ENCODE measurements at places on chromosomes 6 and 20. TPM values are rescaled to one million over a fixed set of nuclear protein-coding genes. Genes with fewer than 3 reads are reported as not detected.

GRCh38 chr6:104887350-104887749 lies 27.6 kb upstream of the HACE1 start:
- ATAC-seq = no peak

The TRIM31 gene
- total RNA-seq = not detected

DNA sequence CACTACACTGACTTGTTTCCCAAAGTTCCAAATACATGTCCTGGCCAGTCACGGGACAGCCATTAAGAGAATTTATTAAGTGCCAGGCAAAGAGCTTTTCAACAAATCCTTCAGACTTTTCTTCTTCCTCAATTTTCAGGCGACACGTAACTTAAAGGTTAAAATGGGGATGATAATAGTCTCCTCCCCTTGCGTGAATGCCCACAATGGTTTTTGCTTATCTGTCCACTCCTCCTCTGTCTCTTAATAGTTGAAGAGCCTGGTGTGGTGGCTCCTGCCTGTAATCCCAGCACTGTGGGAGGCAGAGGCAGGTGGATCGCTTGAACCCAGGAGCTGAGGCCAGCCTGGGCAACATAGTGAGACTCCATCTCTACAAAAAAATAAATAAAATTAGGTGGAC lies 11.4 kb upstream of the PARD6B start:
- ATAC-seq = no peak

DNA sequence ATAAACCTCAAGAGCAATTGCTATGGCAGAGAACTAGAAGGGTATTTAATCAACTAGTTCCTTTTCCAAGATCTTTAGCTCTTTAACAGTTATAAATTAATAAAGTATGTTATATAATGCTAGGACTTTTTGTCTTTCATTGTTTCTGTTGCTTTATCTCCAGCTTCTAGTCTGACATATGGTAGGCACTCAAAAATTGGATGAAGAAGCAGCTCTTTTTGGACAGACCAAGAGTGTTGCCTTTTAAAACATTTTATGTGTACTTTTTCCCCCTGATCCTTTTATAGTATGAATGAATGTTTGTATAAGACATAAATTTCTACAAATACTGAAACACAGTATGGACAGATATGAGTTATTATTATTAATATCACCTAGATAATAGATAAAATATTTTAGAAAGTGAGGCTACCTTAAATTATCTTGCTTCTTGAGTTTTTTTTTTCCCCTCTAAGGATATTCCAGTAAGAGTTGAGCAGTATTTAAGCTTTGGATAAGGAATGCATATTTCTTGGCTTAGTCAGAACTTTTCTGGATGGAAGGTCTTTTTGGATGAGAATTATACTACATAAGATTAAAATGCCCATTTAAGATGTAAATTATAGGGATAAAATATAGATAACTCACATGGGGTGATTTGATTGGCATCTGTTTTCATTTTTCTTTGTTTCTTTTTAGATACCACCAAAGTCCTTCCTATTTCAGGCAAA lies 16.6 kb downstream of the LAMA2 start:
- no peak for ATAC-seq

DNA sequence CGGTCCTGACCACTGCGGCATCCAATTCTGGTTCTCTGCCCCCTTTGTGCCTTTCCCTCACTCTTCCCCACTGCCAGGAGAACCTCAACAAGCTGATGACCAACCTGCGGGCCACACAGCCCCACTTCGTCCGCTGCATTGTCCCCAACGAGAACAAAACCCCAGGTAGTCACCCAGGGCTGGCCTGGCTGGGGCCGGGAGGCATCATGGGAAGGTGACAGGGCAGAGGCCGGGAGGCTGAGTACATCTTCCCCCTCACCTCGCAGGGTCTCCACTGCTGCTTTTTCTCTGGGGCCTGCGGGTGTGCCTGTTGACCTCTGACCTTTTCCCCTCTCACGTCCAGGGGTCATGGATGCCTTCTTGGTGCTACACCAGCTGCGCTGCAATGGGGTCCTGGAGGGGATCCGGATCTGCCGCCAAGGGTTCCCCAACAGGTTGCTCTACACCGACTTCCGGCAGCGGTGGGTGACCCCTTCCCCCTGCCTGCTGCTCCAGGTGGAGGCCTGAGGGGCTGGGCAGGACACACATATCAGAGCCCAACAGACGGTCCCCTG lies 35.1 kb downstream of the MYH7B start:
- ATAC-seq = no peak

DNA sequence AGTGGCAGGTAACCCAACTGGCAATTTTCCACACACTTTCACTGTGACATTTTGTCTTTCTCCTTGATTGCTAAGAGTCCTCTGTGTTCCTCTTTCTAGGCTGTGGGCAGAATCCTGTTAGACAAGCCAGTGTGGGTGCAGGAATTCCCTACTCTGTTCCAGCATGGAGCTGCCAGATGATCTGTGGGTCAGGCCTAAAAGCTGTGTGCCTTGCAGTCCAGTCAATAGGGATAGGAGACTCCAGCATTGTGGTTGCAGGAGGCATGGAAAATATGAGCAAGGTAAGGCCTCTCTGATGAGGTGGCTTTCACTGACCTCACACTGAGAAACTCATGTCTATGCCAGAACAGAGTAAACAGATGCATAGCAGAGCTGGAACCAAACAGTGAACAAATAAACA lies 5.1 kb downstream of the ACAT2 start:
- ATAC-seq = no peak

GRCh38 chr6:5197084-5197483 lies 63.7 kb downstream of the LYRM4 start:
- ATAC-seq = no peak

- ATAC-seq = peak; percentile 97
These were observed 64.5 kb downstream of the EYA2 start for GRCh38 chr20:46959081-46959692.

DNA sequence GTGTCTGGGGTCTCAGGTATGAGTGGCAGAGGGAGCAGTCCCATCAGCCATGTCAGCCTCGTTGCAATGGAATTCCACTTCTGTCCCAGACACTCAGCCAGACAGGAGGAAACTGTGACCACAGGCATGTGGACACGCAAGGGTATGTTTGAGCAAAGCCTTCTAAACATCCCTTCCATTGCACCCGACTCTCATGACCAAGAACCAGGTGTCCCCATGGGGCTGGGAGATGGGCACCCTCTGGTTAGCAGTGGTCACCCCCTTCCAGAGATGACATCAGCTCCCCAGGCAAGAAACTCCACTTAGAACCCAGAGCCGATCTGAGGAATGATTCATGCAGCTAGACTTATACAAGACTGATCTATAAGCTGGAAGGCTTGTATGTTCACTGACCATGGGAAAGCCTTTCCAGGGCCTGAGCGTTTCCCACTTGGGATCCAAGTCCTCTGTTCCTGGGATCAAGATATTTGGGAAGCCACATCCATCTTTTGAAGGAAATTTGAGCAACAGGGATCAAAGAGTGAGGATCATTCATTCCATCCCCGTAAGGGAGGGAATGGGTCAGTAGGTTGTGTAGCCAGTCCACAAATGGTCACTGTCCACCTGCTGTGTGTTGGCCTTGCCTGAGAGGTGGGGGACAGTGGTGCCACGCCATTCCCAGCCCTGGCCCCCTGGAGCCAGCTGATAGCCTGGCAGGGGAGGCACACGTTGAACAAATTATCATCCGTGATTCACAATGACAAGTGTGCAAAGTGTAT lies 3.9 kb upstream of the MRGBP start:
- no peak for ATAC-seq

DNA sequence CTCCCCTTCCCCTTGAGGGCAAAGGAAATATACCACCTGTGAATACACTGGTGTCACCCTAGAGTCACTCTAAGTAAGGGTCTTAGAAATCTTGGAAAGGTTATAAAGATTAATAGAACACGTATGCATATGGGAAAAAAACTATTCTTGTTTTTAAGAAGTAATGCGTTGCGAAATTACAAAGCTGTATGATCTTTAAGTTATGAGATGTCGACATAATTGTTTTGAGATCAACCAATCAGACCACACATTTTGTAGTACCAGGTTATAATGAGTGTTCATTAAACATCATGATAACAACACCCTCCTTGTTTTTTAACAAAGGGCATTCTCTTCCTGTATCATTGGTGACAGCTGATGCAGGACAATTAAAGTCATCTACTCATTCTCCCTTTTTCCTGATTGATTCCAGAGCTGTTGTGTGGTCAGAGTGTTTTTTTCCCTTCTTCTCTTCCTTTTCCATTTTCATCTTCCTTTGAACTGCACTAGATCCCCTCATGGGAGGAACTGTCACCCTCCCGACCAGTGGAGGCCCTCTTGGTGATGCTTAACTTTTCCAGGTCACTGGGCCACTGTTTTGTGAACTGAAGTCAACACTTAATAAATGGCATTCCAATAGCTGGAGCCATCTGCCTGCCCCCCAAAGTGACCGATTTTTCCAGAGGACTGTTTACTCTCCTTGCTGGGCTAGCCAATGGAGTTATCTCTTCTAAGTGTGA lies 37.0 kb downstream of the PRDM1 start:
- ATAC-seq = no peak

The CD164 gene
- total RNA-seq = 205 TPM

GRCh38 chr6:15399641-15400470 lies 154.0 kb downstream of the JARID2 start:
- ATAC-seq = no peak

- no peak for ATAC-seq
These were observed 11.4 kb downstream of the EMILIN3 start for GRCh38 chr20:41355192-41355591.

The SDC4 gene
- total RNA-seq = 62.6 TPM

The SEMG1 gene
- total RNA-seq = not detected

DNA sequence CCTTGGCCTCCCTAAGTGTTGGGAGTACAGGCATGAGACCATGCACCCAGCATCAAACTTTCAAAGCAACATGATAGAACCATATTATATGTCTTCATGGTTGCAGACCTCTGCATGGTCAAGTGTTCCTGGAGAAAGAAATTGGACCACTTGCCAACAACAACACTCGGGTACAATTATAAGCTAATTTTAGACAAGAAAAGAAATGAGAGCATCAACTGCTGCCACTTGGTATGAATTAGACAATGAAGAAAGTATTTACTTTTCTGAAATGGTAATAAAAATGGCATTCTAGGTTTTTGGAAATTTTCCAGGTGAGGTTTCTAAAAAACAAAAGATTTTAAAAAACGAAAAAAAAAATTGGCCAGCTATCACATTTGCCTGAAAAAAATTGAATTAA lies 7.7 kb upstream of the PM20D2 start:
- ATAC-seq = no peak

Data from activated T-helper 17 cell treated with anti-CD3 and anti-CD28 coated beads, Interleukin-2, amount 50 U/mL, for 72 hours (primary cell).